IPS DF 19.7 (cell line): ENCODE measurements at places on chromosomes 2 and 18.
A peak's percentile ranks its signal among the peaks of the same experiment; 100 is the strongest.

- DNase-seq: no peak
Measured at GRCh38 chr2:177338177-177338721, 54.3 kb upstream of the AGPS start.

GRCh38 chr2:221568299-221568698, 3.8 kb downstream of the EPHA4 start:
- no peak for DNase-seq

- no peak for DNase-seq
Measured at GRCh38 chr2:85011098-85011497, 40.1 kb downstream of the KCMF1 start.

GRCh38 chr2:24304631-24305030, 55.7 kb downstream of the ITSN2 start:
- DNase-seq: no peak

GRCh38 chr2:195683174-195683573, 26.1 kb downstream of the SLC39A10 start:
- DNase-seq: no peak

- DNase-seq: no peak
Measured at GRCh38 chr2:16487686-16488085, 177.9 kb downstream of the CYRIA start.

GRCh38 chr18:25140124-25140961, 211.6 kb downstream of the ZNF521 start:
- DNase-seq: no peak

GRCh38 chr2:26674002-26674751, 18.3 kb upstream of the KCNK3 start:
- no peak for DNase-seq

- no peak for DNase-seq
Measured at GRCh38 chr2:211103989-211104388, 547.6 kb downstream of the CPS1 start.

GRCh38 chr2:136236019-136236418, 118.1 kb upstream of the CXCR4 start:
- no peak for DNase-seq

GRCh38 chr18:59079264-59079663, 60.4 kb upstream of the SEC11C start:
- DNase-seq: no peak

DNA sequence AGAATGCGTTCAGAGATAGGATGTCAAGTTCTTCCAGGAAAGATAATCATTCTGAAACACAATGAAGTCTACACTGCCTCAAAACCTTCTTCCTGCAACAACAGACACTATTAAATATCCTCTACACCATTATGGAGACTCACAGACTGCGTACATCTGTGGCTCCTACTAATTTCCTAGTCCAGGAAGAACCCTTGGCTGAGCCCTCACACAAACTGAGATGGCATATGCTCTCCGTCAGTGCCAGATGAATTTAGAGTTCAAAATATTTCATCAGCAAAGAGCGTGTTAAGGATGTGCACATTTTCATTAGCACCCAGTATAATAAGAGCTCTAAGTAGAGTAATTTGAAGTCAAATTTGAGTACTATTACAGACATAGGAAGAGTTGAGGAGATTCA, 117.2 kb downstream of the TCF4 start:
- DNase-seq: no peak

GRCh38 chr2:139162456-139162855, 382.3 kb upstream of the NXPH2 start:
- DNase-seq: no peak

DNA sequence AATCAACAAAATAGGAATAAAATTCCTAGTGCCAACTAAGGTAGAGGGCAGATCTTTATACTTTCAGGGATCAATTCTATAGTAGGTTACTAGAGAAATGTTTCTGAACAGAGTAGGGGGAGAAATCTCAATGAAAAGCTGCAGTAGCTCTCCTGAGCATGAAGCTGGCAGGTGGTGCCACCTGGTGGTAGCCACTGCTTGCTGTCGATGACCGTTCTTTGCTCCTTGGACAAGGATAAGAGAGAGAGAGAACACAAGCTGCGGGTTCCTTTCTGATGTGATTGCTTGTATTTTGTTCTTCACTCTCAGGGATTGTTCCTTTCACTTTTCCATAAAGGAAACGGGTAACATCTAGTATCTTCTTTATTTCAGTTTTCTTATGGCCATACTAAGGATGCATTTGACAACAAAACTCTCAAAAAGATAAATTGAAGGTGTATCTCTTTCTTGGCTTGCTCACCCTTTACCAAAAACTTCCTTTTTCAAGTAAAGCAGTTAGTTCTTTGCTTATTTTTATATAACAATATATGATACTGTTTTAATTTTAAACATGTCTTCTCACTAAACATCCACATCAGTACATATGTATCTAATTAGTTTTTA, 18.6 kb upstream of the MRPL19 start:
- DNase-seq: peak; percentile 64

DNA sequence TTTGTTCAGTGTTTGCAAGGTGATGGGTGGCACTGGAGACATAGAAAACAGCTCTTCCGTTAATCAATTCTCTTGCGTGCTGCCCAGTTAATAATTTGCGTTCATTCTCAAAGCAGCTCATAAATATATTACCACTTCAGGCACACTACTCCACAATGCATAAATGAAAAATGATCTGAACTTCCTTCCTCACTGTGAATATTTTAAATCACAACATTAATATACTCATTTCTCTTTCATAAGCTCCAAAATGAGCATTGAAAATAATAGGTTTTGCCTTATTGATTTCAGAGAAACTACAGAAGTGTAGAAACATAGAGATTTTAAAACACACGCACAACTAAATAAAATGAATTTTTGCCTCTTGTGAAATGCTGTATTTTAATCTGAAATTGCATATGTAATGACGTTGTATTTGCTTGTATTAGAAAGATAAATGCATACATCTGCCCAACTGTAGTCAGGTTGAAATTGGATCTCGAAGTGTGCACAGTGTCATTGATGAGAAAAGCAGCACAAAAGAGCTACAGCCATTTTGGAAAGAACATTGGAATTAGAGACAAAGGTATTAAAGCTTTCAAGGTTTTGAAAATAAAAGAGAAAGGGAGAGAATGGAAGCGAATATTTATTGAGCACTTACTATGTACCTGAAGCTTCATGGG, 350.5 kb downstream of the LPIN1 start:
- DNase-seq: no peak

DNA sequence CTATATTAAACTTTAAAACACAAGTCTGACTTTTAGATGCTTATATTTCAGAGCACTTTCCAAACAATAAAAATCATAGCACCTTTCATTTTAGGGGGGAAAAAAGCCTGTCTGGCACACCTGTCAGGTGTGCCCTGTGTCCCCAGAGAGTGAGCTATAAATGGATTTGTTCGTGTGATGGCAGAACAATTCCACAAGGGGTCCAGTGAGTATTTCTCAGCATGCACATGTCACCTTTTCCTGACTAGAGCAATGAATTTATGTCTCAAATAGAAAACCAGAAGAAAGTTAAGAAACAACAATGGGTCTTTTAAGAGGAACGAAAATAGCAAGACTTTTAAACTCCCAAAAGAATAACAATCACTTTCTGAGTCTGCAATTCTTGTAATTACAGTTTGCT, 55.9 kb downstream of the ACVR1C start:
- no peak for DNase-seq

- no peak for DNase-seq
Measured at GRCh38 chr18:48550101-48550729, 11.4 kb downstream of the CTIF start.

DNA sequence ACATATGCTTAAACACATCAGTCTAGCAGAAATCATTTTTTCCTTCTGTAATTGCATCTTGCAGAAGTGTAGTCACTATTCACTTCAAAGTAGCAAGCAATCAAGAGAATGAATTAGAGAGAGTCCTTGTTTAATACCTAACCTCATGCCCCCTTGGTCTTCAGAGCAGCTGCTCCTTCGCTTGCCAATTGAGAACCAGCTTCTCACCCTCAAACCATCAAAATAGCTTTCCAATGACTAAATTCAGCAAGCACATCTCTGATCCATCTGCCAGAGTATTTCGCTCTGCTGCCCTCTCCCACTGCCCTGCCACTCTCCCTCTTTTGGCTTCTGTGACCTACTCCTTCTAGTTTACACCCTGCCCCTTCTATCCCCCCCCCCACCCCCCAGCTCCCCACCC, 120.7 kb upstream of the AGAP1 start:
- DNase-seq: no peak

DNA sequence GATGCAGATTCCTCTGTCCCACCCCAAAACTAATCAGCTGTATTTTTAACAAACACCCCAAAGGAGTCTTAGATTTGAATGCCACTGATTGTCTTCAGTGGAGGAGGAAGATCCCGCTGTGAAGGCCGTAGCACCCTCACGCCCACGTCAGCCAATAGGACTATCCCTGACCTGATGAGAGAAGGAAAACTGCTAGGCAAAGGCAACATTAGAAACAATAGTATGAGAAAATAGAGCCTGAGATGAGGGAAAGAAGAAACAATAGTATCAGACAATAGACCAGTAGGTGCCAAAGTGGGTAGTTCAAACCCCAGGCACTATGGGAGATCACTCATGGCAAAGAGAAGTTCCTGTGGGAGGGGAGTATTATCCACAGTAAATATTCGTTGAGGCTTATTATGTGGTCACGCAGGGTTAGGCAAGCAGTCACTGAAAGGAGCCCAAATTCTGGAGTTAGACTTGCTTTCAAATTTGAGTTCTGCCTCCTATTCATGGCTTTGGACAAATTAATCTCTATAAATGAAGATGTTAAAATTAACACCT, 2.8 kb downstream of the PCBP1 start:
- no peak for DNase-seq

DNA sequence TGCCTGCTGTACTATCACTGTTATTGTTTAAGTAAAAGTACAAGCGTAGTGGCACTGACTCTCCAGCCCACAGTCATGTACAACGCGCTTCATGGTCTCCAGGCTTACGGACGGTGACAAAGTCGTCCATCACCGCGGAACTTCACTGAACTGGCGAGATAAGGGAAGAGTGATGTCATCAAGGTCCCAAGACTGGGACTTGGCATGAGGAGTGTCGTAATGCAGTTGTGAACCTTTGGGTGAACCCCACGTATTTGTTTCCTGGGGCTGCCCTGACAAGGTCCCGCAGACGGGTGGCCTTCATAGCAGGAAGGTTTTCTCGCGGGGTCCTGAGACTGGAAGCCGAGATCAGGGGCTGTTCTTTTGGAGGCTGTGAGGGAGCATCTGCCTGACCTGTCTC, 17.3 kb downstream of the NFATC1 start:
- no peak for DNase-seq

- DNase-seq: no peak
Measured at GRCh38 chr2:27762951-27763906, 8.3 kb upstream of the MRPL33 start.

GRCh38 chr2:1736045-1736444, 8.3 kb downstream of the PXDN start:
- DNase-seq: no peak

DNA sequence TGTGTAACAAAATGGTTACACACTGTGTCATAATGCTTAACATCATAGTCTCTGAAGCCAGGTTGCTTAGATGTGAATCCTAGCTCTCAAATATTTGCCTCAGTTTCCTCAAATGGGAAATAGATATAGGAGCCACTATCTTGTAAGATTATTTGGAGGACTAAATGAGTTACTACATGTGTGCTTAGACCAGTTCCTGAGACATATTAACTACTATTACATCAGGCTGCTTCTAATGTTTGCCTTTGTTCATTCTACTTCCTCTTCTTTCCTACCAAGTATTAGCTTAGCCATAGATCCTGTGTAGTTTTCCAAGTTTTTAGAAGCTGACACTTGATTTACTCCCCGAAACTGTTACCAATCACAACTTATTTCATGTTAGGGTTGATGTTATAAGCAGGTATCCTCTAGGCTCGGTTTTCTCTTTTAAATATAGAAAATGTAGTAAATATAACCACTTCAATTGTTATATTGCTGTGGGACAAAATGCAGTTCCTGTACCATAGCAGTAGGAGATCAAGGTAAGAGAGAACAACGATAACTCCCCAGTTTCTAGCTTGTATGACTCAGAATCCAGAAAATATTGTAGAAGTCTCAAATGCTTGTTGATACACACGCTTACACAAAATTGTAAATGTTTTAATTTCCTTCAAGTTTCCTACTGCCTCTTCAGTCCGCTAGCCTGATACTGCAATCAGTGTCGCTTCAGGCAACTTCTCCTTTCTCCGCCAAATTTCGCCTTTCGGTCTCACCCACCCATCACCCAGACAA, 751 bp upstream of the DNAJC10 start:
- no peak for DNase-seq

- DNase-seq: no peak
Measured at GRCh38 chr2:181999911-182000310, 14.3 kb downstream of the PPP1R1C start.

GRCh38 chr2:172358691-172359556, 68.5 kb upstream of the ITGA6 start:
- DNase-seq: no peak

DNA sequence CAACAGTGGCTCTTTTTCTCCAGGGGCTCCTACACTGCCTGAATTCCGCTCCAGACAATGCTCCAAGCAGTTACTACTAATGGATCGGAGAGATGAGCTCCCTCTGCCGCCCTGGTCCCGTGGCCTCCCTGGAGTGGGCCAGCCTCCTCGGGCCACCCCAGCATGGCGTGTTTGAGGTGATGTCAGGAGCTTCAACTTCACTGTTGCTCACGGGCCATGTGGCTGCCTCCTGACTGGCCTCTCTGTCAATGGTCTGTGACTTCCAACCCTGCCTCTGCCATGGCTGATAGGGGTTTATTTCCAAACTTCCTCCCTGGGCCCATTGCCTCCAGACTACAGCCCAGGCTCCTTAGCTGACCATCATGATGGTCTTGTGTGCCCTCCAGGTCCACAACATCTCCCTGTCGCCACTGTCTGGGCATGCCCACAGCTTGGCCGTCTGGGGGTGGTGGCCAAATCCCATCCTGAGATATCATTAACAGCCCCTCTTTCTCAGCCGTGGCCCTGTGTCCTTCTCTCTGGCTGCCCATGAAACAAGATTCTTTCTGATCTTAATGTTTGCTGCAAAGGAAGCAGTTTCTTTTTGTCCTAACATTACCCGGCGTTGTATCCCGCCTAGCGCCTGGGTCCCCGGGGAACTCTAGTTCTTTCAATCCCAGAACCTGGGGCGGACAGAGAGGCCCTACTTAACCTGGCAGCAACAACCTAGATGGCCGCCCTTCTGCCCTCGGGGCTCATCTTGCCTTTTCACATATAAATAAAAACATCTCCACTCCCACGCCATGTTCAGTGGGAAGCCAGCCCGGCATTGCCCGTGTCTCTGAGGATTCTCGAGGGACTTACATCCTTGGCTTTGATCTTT, 38.1 kb downstream of the ATOH8 start:
- DNase-seq: no peak

- DNase-seq: no peak
Measured at GRCh38 chr2:239791526-239792404, 233.4 kb downstream of the NDUFA10 start.

DNA sequence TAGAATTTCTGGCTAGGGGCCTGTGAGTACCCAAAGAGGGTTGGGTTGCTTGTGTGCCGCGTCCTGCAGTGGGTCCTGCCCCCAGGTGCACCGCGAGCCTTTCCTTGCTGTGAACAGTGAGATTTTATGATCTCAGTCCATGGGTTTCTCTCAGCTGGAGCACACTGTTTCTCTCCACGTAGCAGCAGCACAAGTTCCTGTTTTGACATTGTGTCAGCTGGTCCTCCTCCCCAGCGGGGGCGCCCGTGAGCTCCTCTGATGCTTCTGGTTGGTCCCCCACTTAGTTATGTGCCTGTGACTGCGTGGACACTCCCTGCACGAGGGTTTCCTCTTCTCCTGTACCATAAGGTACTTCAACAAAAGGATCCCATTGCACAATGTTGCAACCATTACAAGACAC, 29.8 kb downstream of the TSHZ1 start:
- DNase-seq: no peak

GRCh38 chr2:30230497-30231211, 680 bp upstream of the LBH start:
- no peak for DNase-seq

- no peak for DNase-seq
Measured at GRCh38 chr2:161426922-161427663, 11.0 kb downstream of the TBR1 start.
